ENCODE measurements at places on chromosomes 2 and 18. TPM values are rescaled to one million over a fixed set of nuclear protein-coding genes. Genes with fewer than 3 reads are reported as not detected.

The UNC80 gene
- total RNA-seq, result 0.82 TPM

The CBLN2 gene
- total RNA-seq, result 6.4 TPM

GRCh38 chr2:38237311-38237710 lies 139.8 kb downstream of the ATL2 start:
- DNase-seq, result no peak

The RNF103 gene
- 40.6 TPM for total RNA-seq

The SPATA3 gene
- total RNA-seq, result not detected

The ZNF514 gene
- 17.0 TPM for total RNA-seq

The PMAIP1 gene
- total RNA-seq, result 9.5 TPM

The TLX2 gene
- 1.9 TPM for total RNA-seq

DNA sequence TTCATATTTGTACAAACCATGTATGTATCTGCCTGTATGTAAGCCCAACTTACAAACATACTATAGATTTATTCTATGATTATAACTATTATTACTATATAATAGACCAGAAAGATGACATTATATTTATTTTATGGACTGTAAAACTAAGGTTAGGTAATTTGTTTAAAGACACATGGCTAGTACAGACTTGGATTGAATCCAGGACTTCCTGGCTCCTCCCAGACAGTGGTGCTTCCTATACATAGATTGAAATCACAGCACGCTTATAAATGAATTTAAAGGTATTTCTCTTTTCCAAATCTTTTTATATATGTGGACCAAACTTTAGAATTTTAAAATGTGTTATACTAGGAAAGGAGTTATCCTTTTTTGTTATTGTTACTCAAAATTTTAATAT lies 151.6 kb upstream of the MYO3B start:
- DNase-seq, result no peak

DNA sequence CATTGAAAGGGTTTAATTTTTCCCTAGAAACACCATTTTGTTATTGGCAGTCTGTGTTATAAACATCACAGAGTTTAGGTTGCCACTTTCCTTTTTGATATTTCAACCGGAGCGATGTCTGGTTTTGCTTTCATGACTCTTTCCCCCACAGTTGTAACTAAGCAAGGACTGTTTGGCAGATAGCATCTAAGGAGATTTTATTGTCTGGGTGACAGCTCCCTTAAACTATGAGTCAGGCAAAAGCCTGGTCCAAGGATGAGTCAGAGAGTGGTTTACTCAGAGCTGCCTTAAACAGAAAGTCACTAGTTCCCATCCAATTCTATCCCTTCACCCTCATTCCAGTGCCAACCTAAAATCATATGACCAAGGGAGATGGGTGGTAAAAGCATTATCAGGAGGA lies 341.6 kb upstream of the VWC2L start:
- DNase-seq, result no peak

The CCDC68 gene
- total RNA-seq, result 4.3 TPM

DNA sequence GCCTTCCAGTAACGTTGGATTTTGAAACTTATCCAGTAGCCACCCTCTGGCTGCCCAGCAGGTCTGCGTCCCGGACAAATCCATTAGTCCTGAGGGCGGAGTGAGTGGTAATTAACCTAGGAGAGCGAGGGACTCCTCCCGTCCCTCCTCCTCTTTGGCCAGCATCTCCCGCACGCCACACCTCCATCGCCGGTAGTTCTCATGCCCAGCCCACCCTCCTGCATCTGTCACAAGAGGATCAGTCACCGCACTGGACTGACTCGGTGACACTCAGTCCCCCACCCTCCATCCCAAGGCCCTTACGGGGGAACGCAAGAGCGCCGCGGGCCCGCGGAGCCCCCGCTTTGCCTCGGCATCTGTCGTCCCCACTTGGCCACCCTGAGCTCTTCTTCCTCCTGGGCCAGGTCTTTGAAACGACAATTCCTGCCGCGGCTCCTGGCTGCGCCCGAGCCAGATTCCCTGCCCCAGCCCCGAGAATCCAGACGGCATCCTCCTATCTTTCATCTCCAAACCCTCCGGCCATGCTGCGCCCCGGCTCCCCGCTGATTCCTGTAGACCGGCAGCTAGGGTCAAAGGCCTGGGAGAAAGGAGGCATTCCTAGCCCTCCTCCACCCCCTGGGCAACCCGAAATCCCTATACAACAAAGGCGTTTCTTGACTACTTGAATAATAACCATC lies 77.5 kb downstream of the EIF2AK3 start:
- no peak for DNase-seq

DNA sequence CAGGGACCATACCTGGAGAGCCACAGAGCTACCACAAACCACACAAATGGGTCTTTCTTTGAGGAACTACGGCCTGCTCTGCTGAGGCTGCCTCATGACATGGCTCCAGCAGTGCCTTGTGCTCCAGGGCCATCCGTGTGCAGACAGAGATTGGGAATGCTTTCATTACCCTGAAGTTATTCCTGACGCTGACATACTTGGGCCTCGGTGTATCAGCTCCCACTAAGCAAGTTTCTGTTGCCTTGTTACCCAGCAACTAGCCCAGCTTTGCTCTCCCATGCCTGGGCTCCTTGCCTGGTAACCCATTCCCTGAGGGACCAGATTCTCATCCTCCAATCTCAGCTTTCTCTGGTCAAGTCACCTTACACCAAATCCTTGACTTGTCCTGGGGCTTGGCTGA lies 80.3 kb upstream of the FZD7 start:
- peak; percentile 18 for DNase-seq

GRCh38 chr18:3340682-3341097 lies 78.8 kb downstream of the MYL12B start:
- no peak for DNase-seq

The RAD51AP2 gene
- not detected for total RNA-seq

The NCL gene
- 129 TPM for total RNA-seq

- DNase-seq, result no peak
These were observed 22.3 kb upstream of the LRRTM1 start for GRCh38 chr2:80326861-80327260.

- peak; percentile 76 for DNase-seq
These were observed 4.0 kb downstream of the SLC14A2 start for GRCh38 chr18:45619062-45619825.

- DNase-seq, result no peak
These were observed 73.1 kb upstream of the ZNF521 start for GRCh38 chr18:25425024-25425423.

DNA sequence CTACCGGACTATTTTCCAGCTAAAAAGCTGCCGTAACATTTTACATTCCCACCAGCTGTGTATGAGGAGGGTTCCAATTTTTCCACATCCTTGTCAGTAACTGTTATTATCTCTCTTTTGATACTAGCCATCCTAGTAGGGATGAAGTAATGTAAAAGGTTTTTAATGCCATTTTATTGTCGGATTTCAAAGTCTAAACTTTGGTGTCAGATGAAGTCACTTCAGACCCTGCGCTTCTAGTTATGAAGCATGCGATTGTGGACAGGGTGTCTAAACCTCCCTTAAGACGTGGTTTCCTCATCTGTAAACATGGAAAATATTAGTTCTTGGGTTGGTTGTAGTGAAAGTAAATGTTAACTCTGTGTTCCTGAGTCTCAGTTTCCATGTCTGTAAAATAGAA lies 4.7 kb downstream of the DGKD start:
- no peak for DNase-seq

The CHRNG gene
- not detected for total RNA-seq

DNA sequence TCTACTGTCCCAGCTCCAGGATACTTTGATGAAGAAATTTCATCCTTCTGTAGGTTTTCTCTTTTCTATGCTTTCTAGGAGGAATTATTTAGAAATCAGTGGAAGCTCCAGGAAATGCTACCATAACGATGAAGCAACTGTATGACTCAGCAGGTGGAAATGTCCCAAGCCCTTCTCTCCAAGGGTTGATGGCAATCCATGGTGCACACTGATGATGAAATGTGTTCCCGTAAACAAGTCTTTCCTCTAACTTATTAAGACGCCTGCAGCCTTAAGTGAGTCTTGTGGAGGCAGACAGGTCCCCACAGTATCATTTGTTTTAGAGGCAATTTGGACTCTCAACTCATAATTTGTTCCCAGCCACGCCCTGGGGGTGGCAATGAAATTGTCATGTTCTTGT lies 777.6 kb upstream of the SOX11 start:
- DNase-seq, result no peak

The TBC1D8 gene
- total RNA-seq, result 24.1 TPM

- no peak for DNase-seq
These were observed at the start of gene CNTNAP5 for GRCh38 chr2:124025171-124025580. Gene CNTNAP5, plus strand, starts transcription at chr2:124025287. Its CDS starts 364 bp downstream, at chr2:124025651.

DNA sequence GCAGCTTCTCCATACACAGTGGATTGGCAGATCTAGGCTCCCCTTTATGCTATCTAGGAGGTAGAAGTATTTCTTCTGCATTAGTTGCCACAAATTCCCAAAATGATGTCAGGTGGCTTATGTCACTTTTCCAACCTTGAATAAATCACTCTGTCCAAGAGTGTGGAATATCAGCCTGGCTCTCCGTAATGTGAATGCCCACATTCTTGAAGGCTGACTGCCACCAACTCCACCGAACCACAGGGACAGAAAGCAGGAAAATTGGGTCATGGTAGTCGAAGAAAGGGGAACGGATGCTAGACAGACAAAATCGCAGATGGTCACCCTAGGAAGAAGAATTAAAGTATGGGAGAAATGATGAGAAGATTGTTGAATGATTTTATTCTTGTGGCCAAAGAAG lies 624.9 kb upstream of the CDH2 start:
- DNase-seq, result no peak

The STAT4 gene
- total RNA-seq, result 0.68 TPM

DNA sequence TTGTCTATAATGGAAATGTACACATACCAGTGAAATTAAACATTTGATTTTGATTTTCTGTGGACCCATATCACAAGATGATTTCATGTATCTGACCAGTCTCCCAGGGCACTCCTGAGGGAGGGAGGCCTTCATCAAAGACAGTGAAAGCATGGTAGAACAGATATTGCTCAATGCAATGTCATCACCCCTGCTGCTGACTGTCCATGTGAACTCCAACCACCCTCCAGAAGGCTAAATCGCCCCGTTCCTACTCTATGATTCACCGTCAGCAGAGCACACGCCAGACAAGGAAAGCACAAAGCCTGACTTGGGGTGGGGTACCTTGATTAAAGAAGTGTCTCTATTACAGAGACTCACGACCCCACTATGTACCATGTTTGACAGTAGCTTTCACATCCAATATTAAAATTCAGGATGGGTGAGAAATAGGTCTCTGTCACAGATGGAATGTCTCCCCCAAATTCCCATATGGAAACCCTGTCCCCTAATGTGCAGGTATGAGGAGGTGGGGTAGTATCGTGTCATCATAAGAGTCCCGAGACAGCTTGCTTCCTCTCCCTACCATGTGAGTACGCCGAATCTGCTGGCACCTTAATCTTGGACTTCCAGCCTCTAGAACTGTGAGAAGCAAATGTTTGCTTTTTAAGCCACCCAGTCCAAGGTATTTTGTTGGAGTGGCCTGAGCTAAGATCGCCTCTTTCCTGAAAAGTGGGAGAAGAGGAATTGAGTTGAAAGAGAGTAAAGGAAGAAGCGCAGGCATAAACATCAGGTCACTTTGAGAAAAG lies 42.4 kb downstream of the CYB5A start:
- no peak for DNase-seq

The INPP5D gene
- total RNA-seq, result 8.7 TPM

- DNase-seq, result no peak
These were observed 87.5 kb downstream of the TCF4 start for GRCh38 chr18:55500316-55501086.

The ALPP gene
- not detected for total RNA-seq

- no peak for DNase-seq
These were observed 9.8 kb downstream of the ARID5A start for GRCh38 chr2:96546321-96546720.

The CROCC2 gene
- total RNA-seq, result not detected

- no peak for DNase-seq
These were observed 144.1 kb upstream of the STK17B start for GRCh38 chr2:196315388-196316049.

- DNase-seq, result no peak
These were observed 130.6 kb upstream of the PXDN start for GRCh38 chr2:1874950-1875349.

- DNase-seq, result no peak
These were observed 12.8 kb downstream of the SLC30A3 start for GRCh38 chr2:27249891-27250651.

DNA sequence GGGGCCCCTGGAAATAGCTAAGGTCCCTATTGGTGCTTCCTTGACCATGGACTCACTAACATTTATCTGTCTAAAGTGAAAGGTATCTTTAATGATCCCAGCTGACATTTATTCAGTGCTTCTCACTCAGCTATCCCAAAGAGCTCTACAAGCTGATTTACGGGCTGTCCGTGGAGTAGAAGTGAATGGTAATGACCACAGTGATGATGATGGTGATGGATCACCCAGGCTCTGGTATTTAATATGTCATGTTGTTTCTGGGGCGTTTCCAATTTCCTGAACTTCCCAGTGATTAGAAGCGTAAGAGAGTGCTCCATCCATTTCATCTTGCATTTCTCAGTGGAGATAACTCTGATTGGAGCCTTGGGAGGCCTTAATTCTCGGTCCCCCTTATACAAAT lies 304.3 kb downstream of the HRH4 start:
- no peak for DNase-seq

GRCh38 chr2:15180379-15180778 lies 380.8 kb downstream of the NBAS start:
- no peak for DNase-seq

- DNase-seq, result peak; percentile 85
These were observed 17.7 kb downstream of the IWS1 start for GRCh38 chr2:127508631-127509034.

The WNT10A gene
- total RNA-seq, result not detected

GRCh38 chr2:187126247-187127005 lies 277.5 kb upstream of the ZSWIM2 start:
- no peak for DNase-seq
